ENCODE measurements at places on chromosomes 2 and 18.
A peak's percentile ranks its signal among the peaks of the same experiment; 100 is the strongest.

DNA sequence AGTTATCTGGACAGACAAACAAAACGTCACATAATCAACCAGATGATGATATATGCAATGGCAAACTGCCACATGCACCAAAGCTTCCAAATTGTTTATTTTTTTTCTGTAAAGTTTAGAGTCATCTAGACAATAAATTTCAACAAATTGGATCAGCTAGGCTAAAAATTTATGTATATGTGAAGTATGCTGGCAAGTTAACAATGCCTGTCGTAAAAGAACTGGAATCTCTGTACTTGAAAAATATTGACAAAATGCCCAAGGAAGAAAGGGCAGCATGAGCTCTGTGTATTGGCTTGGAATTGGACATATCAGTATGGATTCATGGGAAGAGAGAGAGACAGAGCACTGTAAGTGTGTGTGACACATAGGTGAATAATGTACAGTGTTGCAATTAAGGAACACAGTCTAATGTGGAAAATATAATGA, 309.8 kb downstream of the ERBB4 start:
- no peak for DNase-seq

DNA sequence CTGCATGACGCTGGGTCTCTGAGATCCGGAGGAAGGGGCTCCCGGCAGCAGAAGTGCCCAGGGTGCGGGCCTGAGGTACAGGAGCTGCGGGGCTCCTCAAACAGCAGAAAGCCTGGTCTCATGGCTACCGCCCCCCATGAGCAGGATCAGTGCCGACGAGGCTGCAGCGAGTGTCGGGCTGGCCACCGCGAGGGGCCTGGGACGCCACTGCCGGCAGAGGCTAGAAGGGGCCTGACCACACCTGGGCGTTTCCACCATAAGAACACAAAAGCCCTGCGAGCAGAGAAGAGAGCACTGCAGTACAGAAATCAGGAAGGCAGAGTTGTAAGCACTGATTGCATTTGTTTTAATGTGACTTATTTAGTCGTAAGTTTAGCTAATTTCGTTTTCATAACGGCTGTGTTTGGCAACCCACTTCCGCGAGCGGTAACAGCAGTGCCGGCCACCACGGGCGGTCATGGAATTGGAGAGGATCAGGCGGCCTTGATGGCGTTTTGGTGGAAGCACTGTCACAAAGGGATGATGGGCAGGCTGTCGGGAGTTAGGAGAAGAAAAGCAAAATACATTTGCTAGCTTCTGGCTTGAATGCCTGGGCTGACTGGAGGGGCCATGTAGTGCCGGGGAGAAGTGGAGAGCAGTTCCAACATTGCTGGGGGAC, 117.4 kb downstream of the HDAC4 start:
- no peak for DNase-seq

- DNase-seq, result no peak
Measured at GRCh38 chr2:38442643-38443541, 65.8 kb upstream of the ATL2 start.

GRCh38 chr18:28820353-28820752, 643.4 kb upstream of the CDH2 start:
- no peak for DNase-seq

- no peak for DNase-seq
Measured at GRCh38 chr2:201882353-201883090, 76.2 kb downstream of the CDK15 start.

DNA sequence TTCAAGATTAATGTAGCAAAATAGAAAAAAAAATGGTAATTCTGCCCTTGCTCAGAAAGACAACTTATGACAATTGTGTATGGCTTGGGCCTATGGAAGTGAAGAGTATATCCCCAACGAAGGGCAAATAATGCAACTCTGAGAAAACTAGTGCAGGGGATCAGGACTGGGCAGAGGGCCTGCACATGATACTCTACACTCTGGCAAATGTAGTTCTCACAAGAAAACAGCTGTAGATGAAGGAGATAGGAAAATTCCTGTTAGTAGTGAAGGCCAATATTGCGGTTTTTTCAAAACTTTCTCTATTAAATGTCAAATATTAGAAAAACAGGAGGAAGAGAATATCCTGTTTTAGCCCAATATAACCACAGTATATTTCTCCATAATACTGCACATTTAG, 77.8 kb downstream of the SCN9A start:
- no peak for DNase-seq

GRCh38 chr2:73892631-73893329, at the start of gene ACTG2:
Gene ACTG2 (plus strand): TSS chr2:73893008. CDS start chr2:73901312, 8,304 bp downstream.
- DNase-seq, result no peak

DNA sequence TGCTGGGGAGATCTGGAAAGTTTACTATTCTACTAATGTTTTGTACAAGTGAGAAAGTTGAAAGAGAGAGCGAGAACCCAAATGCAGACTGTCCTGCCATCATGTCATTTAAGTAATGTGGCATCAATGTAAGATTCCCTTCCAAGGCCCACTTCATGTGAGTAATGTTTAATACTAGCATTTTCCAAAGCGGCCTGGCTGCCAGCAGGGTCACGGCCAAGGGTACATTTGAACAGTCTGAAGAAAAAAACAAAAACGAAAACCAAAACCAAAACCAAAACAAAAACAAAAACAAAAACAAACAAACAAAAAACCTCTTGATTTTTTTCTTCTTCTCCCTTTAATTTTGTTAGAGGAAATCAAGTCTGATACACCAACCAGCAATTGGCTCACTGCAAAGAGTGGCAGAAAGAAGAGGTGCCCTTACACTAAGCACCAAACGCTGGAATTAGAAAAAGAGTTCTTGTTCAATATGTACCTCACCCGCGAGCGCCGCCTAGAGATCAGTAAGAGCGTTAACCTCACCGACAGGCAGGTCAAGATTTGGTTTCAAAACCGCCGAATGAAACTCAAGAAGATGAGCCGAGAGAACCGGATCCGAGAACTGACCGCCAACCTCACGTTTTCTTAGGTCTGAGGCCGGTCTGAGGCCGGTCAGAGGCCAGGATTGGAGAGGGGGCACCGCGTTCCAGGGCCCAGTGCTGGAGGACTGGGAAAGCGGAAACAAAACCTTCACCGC, 2.2 kb downstream of the HOXD10 start:
- peak; percentile 47 for DNase-seq

DNA sequence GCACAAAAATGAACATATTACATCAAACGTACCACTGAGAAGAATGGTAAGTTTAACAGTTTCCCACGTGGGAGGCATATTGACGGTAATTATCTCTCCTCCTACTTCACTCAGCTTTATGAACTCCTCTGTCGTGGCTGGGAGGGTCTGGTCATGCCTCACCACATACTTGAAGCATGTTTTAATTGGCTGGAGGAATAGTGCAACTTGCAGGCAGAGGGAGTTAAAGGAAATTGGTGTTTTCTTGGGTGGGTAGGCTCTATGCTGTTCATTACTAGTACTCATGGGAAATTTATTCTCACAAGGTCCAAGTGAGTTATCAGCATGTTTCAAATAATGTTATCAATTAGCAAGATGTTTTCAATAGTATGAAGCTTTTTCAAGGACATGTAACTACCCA, 767.0 kb downstream of the PLCL1 start:
- no peak for DNase-seq

DNA sequence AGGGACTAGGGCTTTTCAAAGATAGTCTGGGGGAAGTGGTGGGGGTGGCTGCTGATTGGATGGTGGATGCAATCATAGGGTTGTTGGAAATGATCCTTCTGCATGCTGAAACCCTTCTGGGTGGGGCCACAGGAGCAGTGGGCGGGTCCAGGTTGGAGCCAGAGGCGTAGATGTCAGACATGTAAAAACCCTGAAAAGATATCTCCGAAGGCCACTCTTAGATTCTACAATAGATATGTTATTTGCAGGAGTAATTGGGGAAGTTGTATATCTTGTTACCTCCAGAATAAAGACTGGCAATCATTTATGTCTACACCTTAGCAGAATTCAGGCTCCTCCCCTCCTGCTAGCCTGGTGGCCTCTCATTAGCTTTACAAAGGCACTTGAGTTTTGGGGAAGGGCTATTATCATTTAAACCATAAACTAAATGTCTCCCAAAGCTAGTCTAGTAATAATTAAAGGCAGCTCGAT, 8.2 kb upstream of the FAM98A start:
- no peak for DNase-seq

GRCh38 chr2:174020926-174021662, 55.9 kb upstream of the SP3 start:
- no peak for DNase-seq

GRCh38 chr18:36623681-36624190, 205.1 kb downstream of the TPGS2 start:
- no peak for DNase-seq

DNA sequence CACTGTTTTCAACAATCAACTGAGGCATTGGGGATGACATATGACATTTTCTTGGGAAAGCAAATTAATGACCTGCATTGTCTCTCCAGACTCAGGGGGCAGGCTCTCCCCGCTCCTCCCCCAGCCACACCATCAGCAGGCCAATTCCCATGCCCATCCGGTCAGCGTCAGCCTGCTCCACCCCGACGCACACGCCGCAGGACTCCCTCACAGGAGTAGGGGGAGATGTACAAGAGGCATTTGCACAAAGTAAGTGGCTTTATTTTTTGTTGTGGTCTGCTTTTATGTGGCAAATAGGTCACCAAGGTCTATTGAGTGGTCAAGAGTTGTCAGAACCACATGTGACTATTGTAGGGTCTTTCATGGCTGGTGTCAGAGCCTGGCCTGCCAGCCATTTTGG, 165.1 kb downstream of the DTNA start:
- DNase-seq, result no peak

DNA sequence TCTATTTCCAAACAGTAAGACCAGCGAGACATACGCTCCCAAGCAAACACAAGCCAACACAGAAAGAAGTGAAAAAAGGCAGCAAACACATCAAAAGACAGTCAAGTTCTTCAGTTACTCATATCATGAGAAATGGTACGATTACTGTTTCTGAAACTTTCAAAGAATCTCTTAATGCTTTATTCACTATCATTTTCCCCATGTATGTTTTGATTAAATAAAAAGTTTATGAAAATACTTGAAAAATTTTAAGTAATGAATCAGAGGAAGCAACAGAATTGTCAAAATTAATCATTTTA, 114.9 kb downstream of the HDAC4 start:
- no peak for DNase-seq

GRCh38 chr2:199977984-199978415, 22.6 kb downstream of the MAIP1 start:
- DNase-seq, result peak; percentile 73

- no peak for DNase-seq
Measured at GRCh38 chr18:41936471-41937134, 18.4 kb upstream of the PIK3C3 start.

GRCh38 chr18:76274468-76275289, 220.4 kb downstream of the ZNF516 start:
- DNase-seq, result no peak

- DNase-seq, result no peak
Measured at GRCh38 chr2:46091961-46092667, 205.1 kb upstream of the EPAS1 start.

- DNase-seq, result no peak
Measured at GRCh38 chr2:159317392-159318088, 31.0 kb upstream of the WDSUB1 start.

- DNase-seq, result no peak
Measured at GRCh38 chr2:168571061-168571460, 115.0 kb downstream of the CERS6 start.

DNA sequence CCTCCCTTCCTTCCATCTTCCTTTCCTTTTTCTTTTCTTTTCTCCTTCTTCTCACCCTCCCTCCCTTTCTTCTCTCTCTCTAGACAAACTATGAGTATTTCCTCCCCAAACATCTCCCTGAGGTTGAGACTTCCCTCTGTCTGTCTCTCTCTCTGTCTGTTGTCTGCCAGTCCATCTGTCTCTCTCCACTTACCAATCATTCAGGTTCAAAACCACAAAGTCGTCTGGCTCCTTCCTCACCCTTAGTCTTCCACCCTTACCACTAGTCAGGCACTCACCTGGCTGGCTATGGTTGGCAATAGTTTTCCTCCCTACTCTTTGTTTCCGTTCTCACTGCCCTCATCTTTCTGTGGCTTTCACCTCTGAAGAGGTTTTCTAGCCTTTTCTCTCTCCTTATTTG, 12.9 kb downstream of the CCL20 start:
- DNase-seq, result no peak

- DNase-seq, result no peak
Measured at GRCh38 chr2:111238296-111238695, 117.6 kb downstream of the BCL2L11 start.

- DNase-seq, result no peak
Measured at GRCh38 chr2:31066551-31066950, 71.7 kb downstream of the GALNT14 start.

GRCh38 chr2:126972279-126972626, 73.6 kb downstream of the TEX51 start:
- DNase-seq, result no peak

GRCh38 chr2:110876167-110876999, 144.0 kb downstream of the ACOXL start:
- no peak for DNase-seq

DNA sequence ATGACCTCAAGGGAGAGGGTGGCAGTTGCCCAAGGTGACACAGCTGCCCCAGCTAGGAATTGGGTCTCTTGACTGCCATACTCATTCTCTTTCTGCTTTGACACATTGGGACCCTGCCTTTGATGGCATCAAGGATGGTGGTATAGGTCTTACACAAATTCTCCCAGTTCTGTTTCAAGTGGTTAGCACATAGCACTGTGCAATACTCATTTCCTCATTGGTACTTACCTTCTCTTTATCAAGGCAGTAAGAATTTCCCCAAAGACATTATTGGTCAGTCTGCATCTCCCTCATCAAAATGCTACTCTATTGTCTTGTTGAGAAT, 35.9 kb upstream of the CCDC93 start:
- no peak for DNase-seq

DNA sequence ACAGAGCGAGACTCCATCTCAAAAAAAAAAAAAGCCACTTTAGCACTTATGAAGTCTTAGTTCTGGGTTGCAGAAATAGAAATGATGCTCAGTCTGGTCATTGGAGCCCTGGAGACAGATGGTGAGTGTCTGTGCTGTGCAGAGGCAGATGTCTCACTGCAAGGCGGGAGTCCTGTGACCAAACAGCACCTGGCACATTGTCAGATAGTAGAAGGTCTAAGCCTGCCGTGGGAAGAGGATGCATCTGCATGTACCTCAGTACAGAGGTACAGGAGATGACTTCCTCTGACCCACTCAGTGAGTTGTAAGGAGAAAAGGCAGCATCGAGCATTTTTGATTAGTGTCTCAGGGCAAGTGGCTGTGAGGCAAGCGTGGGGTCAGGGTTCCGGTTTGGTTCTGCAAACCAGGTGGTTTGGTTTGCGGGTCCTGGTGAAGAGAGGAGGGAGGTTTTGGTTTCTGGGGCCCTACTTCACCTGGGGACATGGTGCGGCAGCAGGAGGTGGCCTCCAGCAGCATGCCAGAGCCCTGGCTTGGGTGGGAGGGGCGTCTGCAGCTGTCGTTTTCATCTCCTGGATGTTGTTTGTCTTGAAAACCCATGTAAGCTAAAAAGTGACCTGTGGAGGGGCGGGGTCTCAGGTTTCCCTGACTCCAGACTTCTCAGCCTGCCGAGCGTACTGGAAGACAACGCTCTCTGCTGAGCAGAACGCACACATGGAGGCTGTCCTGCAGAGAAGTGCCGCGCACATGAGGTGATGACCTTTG, 3.8 kb downstream of the RBFA start:
- no peak for DNase-seq

Measured in activated T-cell treated with anti-CD3 and anti-CD28 coated beads, Interleukin-2, amount 50 U/mL, for 72 hours (primary cell).